HFFc6 (cell line): ENCODE measurements at places on chromosomes 1 and 21.

GRCh38 chr1:156465747-156466365 is 34.7 kb downstream of the MEF2D start:
- no peak for DNase-seq

- DNase-seq: no peak
Measured at GRCh38 chr1:221688488-221688843, 53.4 kb downstream of the DUSP10 start.

DNA sequence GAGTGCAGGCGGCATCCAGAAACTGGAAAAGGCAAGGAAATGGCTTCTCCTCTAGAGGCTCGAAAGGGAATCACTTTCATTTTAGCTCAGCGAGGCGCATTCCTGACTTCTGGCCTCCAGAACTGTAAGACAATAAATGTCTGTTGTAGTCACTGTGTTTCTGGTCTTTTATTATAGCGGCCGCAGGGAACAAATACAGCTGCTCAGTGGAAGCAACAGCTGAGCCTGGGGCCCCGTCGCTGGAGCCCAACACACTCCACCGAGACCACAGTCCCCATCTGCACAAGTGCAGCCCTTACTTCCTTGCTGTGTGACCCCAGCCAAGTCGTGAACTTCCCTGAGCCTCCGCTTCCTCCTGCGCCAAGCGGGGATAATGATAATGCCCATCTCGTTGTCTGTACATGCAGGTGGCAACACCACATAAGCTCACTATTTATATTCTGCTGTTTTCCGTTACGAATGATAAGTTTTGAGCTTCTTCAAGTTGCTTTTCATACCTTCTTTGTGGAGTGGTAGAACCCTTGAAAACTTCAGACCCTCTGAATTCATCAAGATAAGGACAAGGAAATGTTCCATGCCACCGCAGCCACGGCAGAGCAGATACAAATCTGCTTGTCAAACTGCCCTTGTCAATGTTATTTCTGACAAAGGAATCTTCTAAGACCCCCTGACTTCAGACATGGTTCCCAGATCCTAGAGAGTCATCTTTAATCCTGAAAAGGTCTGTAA is 3.2 kb upstream of the LAPTM5 start:
- no peak for DNase-seq

- DNase-seq: no peak
Measured at GRCh38 chr21:32698286-32698685, 29.5 kb downstream of the SYNJ1 start.

DNA sequence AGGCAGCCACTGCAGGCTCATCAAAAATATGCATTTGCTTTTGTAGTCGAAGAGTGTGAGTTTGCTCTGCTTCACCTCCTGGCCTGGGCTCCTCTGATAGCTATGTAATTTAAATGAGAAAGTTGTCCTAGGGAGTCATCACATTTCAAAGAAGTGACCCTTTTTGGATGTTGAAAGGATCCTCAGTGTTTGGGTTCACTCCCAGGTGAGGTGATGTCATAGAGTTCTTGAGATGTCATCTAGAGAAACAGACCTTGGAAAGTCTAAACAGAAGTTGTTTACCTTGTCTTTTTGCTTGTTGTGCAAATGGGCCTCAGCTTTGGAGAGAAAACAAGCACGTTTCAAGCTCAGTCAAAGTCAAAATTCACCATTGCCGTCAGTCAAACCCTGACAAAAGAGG is 92.0 kb upstream of the BARHL2 start:
- no peak for DNase-seq

DNA sequence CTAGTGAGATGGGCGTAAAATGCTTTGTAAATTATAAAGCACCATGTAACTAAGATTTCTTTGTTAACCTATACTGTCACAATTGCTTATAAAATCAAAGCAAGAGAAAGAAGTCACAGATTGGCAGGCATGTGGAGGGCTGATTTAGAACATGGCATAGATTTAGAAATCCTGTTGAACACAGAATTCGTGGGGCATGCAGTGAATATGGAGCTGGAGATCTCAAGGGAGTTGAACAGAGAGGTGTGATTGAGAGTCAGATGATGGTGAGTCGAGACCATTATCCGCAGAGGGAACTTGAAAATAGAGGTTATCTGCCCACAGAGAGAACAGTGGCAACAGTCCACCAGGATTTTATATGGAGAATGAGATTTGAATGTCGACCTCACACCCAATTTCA is 27.6 kb downstream of the PBX1 start:
- DNase-seq: no peak

DNA sequence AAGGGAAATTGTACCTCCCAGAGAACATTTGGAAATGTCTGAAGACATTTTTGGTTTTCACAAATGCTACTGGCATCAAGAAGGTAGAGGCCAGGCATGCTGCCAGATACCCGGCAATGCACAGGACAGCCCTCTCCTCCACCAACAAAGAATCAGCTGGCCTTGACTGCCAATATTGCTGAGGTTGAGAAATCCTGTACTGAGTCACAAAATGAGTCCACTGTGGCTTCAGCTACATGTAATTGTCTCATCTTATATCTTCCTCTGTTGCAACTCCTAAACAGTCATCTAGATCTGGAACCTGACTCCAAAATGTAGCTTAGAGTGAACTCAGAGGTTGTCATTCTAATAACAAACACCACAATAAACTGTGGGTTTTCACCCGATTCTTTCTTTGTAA is 327.5 kb upstream of the POGK start:
- DNase-seq: peak; percentile 8

DNA sequence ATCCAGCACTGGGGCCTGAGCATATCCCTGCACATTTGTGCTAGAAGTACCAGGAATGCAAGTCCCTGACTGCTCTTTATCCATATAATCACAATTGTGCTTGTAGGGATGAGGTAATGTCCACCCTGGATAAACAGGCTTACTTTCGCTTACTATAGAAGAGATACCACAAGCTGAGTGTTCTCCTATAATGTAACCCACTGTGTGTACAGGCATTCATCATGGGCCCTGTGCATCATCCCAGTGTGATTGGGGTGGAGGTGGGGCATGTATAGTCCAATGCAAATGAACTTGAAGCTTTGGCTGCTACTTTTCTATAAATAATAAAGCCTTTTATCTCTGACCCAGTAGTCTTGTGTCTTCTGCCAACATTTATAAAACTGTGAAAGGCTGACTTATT is 69.3 kb downstream of the MAN1A2 start:
- no peak for DNase-seq

DNA sequence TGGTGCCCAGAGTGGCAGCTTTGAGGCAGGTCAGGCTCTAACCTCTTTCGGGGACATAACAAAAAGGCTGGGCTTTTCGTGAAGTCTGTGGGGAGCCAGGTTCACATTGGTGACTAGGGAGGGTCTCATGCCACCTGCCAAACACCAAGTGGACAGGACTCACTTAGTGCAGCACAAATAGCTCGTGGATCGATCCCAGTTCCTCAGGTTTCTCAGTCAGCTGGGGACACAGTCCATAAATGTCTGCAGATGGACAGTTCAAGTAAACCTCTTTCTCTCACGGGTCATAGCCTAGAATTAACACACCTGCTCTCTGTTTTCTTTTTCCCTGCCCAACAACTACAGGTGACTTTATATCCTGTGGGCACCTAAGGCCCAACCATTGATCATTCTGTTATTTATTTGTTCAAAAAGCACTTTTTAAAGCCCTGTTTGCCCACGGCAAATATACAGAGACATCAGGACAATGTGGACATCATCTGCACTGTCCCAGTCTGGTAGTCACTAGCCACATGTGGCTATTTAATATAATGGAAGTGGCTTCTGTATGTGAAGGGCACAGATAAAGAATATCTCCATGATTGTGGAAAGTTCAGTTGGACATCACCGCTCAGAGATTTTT is 53.5 kb downstream of the CAPN2 start:
- DNase-seq: no peak

GRCh38 chr21:16124378-16125138 is 394.8 kb downstream of the USP25 start:
- peak; percentile 82 for DNase-seq

- DNase-seq: peak; percentile 86
Measured at GRCh38 chr1:93692983-93693591, 11.4 kb upstream of the BCAR3 start.

GRCh38 chr1:62720946-62721554 is 32.9 kb upstream of the DOCK7 start:
- no peak for DNase-seq

GRCh38 chr1:2474933-2475371 is 1.1 kb upstream of the PLCH2 start:
- DNase-seq: no peak
